Activated CD4-positive, alpha-beta T cell treated with anti-CD3 and anti-CD28 coated beads, Interleukin-2, amount 50 U/mL, for 1 hour (primary cell): ENCODE measurements at places on chromosomes 2 and 18.

GRCh38 chr2:106816974-106817373 lies 69.0 kb downstream of the ST6GAL2 start:
- DNase-seq: no peak

GRCh38 chr2:204664708-204665121 lies 119.4 kb downstream of the PARD3B start:
- DNase-seq: no peak

GRCh38 chr2:105888625-105889024 lies 143.9 kb downstream of the NCK2 start:
- DNase-seq: no peak

- no peak for DNase-seq
These were observed 23.4 kb downstream of the MBOAT2 start for GRCh38 chr2:8980096-8980495.

- no peak for DNase-seq
These were observed 1084.7 kb upstream of the LRRTM1 start for GRCh38 chr2:81389203-81389602.
